ENCODE measurements at places on chromosomes 3 and 15.

GRCh38 chr3:158452334-158452733 lies 118.7 kb upstream of the MLF1 start:
- DNase-seq, result no peak

DNA sequence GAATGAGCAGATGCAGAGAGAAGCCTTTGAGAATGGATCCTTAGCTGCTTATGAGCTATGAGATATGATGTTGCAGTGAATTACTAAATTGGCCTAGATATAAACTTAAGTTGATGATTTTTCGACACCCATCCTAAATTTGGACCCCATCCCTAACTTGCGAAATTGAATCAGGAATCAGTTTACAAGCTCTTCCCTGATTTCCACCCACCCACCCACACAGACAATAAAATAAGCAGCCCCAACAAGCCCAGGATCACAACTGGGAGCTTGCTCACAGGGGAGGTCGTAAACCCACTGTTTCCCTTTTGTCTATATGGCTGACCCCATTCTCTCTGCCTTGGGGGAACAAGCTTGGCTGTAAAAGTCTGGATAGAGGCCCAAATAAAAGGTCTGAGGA lies 57.3 kb downstream of the GREM1 start:
- DNase-seq, result no peak

DNA sequence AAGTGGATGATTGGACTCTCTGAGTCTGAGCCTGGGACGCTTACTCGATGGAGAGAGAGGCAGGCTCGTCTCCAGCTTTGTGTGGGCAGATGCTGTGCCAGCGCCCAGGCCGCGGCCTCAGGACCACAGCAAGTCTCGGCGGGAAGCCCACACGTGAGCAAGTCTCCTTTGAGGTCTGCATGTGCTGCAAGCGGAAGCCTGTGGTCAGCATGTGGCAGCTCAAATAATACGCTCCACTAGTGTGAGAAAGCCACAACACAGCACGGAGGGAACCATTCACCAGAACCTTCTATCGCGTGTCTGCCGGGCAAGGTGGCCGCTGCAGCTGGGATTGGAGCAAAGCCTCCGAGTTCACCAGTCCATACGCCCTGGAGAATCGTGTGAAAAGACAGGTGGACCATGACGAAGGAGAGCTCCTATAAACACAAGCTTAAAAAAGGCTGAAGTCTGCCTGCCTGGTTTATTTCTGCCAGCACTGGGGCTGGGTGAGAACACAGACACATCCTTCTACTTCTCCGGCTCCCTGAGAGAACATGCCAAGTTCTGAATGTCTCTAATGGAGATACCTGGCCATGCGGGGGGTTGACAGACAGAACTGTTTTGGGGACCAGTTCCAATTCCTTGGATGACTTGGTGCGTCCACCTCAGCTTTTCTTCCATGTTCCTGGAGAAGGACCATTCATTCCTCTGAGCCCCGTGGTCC lies 82.0 kb upstream of the LRIG1 start:
- peak; percentile 20 for DNase-seq

GRCh38 chr3:27756877-27757276 lies 34.8 kb upstream of the EOMES start:
- no peak for DNase-seq

DNA sequence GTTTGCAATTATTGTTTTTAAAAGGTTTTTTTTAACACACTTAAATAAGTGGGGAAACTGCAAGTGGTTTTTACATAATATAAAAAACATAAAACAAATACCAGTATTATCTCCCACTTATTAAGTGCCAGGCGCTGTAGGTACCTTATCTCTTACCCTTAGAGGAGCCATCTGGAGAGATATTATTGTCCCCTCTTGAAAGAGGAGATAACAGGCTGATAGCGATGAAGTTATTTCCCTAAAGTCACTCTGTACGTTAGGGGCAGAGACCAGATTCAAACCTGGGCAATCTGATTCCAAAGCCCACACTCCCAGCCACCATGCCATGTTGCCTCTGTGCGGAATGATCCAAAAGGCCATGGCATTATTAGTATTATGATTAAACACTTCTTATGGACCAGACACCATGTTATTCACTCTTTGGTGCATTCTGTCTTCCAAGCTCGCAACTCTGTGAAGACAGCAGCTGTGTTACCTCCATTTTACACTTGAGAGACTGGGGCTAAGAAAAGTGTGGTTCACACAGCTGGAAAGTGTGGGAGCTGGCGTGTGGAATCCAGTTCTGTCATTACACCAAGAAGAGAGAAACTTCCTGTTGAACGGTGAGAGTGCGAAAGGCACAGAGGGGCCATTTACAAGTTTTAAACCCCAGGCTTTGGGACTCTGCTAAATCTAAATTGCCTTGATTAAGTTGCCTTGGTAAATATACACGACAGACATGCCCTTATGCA lies 79.9 kb upstream of the MITF start:
- no peak for DNase-seq

DNA sequence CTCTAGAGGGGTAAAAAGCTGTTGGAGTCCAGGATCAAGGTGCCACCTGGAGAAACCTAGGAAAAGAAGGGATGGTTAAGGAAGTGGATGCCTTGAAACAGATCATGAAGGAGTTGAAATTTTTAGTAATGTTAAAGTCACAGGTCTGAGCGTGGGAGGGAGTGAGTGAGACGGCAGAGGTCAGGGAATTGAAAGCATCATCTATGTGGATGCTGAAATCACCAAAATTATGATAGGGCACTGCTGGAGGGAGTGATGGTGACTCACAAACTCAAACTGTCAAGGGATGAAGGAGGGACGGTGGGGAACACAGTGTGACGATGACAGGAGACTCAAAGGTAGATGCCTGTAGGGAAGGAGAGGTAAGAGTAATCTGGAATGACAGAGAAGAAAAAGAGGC lies 205.7 kb downstream of the OSBPL10 start:
- no peak for DNase-seq

- no peak for DNase-seq
Measured at GRCh38 chr3:31322460-31322859, 210.3 kb upstream of the STT3B start.

DNA sequence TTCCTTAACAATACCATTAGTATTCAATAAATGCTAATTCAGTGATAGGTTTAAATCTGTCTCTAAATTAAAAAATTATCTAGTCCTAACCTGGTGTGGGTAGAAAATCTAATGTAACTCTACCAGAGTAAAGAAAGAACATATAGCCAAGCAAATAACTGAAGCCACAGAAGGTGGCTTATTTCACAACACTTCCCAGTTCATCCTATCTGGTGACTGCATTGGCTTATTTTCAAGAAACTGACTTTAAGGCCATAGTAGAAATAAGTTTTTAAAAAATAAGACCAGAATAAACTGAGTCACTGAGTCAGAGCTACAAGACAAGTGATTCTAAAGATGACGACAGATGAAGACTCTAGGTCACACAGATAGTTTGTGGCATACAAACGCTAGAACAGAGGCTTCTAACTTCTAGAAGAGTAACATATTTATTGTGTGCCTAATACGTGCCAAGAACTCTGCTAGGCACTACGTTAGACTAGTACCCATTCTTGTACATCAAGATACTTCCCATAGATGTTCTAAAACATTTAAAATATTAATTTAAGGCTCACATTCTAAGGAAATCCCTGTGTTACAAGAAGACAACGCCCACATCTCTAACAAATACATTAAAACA lies 25.9 kb downstream of the TMCC1 start:
- DNase-seq, result no peak

DNA sequence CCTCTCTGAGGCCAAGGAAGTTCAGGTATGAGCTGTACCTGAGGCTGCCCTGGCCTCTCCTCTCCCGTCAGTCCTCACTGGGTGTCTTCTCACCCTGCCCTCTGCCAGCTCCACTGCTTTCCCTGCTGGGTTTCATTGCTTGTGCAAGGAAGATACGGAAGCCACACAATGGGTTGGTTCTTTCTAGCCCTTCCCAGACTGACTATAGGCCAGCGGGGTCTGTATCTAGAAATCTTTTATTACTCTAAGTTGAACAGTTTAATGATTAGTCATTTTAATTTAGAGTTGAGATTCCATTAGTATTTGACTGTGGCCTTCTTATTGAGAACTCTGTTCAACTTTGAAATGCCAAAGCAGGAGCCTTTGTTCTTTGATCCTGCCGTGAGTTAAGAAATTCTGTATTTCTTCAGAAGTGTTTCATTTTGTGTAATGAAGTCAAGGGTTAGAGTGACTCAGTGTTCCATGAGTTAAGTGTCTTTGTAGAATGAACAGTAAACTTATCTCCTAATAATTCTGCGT lies 16.2 kb downstream of the C3orf62 start:
- DNase-seq, result no peak

GRCh38 chr3:165518346-165518745 lies 318.9 kb downstream of the BCHE start:
- no peak for DNase-seq

- DNase-seq, result no peak
Measured at GRCh38 chr3:88301273-88301995, 151.7 kb downstream of the C3orf38 start.

DNA sequence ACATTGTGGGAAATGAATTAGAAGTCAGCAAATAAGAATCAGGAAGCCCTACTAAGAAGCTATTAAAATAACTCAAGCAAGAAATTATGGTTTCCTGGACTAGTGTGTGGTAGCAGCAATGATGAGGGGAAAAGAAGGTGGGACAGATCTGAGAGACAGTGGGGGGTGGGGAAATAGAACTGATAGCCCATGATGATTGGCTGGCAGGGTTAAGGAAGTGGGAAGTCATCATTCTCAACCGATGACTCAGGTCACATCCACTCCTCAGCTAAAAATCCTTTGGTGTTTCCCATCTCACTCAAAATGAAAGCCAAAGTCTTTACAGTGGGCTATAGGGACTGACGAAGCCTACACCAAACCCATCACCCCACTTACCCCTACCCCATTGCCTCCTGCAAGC lies 153.9 kb upstream of the ARHGEF26 start:
- no peak for DNase-seq

- no peak for DNase-seq
Measured at GRCh38 chr3:171379281-171379680, 80.9 kb downstream of the TNIK start.

- DNase-seq, result no peak
Measured at GRCh38 chr3:118766306-118766669, 268.4 kb downstream of the IGSF11 start.

GRCh38 chr3:13526626-13526949 lies 22.3 kb upstream of the FBLN2 start:
- DNase-seq, result no peak

- no peak for DNase-seq
Measured at GRCh38 chr3:134404366-134404885, 30.2 kb upstream of the AMOTL2 start.

- no peak for DNase-seq
Measured at GRCh38 chr3:125128861-125129501, 73.2 kb upstream of the HEG1 start.

- no peak for DNase-seq
Measured at GRCh38 chr3:23915537-23916108, 1.2 kb downstream of the NKIRAS1 start.

- no peak for DNase-seq
Measured at GRCh38 chr3:179045719-179046402, 25.7 kb downstream of the ZMAT3 start.

DNA sequence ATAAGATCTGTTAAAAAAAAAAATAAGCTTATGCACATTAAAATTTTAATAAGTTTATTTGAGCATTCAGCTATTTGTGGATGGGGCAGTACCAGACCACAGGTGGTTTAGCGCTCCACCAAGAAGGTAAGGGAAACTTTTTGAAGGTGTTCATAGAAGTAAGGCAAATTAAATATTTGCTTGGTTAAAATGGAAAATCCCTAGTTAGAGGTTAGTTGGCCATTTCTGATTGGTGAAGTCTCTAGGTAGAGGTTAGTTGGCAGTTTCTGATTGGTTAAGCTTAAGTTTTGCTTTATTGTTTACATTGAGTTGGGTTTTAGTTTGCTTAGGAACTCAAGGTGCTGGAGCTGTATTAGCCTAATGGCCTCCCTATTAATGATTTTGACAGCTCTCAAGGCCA lies 30.7 kb downstream of the SCN11A start:
- no peak for DNase-seq

DNA sequence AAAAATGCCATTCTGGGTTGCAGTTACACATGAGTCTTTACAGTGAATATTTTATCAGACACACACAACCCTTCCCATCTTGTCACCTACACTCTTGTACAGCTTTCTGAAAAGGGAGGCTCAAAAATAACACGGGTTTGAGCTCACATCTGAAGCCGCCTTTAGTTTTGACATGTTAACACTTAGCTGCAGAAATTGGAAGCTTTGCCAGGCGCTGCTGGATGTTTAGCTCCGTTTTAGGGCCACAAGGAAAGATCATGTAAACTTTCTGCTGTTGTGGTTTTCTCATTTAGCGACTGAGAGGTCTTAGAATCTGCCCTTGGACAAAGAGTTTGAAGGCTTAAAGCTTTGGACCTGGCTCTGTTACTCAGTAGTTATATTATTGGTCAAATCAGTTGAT lies 120.1 kb downstream of the OXNAD1 start:
- no peak for DNase-seq

DNA sequence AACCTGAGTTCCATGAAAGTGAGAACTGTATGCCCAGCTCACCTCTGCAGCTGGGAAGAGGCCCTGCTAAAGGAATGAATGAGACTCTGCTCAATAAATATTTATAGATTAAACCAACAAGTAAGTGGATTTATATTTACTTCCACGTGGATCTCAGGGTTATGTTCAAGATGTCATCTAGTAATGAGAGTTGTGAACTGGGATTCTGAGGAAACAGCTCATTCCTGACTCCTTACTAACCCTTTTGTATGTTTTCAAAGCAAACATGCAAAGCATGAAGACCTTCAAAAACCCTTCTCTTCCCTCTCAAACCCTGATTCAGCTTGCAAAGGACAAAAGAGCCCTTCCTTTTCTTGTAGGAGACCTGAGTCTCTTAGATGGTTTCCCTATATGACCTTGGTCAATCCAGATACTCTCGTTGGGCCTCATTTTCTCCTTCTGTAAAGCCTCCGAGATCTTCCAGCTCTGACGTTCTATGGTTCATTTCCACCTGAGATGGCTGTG lies 53.4 kb downstream of the LSM3 start:
- DNase-seq, result no peak

Data from stimulated activated CD8-positive, alpha-beta memory T cell treated with anti-CD3 and anti-CD28 coated beads, Interleukin-2, amount 100 ng/mL, for 1 hour (primary cell).